COLO829 (cell line): ENCODE measurements at places on chromosomes 12 and 14.

GRCh38 chr12:124804011-124804621 lies 59.5 kb downstream of the SCARB1 start:
- DNase-seq: no peak

DNA sequence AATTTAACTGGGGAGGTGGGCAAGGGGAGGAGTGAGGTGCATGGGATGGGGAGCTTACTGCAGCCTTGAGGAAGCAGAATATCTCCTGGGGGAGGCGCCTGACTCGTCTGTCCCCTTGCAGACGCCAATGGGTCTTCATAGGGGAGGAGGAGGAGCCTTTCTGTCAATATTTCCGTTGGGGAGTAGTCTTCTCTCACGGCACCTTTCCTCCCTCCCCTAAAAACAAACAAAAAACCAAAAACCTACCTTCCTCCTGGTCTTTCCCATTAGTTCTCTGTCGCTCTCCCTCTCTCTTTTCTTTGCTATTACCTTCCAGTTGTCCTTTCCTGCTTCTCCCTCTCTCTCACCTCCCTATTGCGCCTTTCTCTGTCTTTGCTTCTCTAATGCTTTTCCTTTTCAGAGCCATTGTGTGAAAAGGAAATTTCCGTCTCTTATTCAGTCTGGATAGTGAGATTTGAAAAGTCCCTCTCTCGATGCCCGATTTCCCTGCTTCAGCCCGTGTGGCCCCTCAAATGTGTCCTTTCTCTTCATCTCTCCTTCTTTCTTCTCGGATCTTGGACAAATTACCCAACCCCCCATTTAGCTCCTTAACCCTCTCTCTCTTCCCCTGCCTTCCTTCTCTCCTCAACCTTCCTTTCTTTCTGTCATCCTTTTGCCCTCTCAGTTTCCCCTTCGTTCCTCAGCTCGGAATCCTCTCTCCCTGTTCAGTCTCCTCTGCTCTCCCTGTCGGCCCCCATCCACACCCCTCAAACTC lies 5.9 kb downstream of the GPR84 start:
- no peak for DNase-seq

GRCh38 chr12:32756476-32757066 lies 874 bp upstream of the YARS2 start:
- no peak for DNase-seq

GRCh38 chr12:116026346-116026745 lies 251.1 kb downstream of the MED13L start:
- DNase-seq: no peak

GRCh38 chr12:53939141-53940108 lies 794 bp downstream of the HOXC13 start:
- DNase-seq: no peak

DNA sequence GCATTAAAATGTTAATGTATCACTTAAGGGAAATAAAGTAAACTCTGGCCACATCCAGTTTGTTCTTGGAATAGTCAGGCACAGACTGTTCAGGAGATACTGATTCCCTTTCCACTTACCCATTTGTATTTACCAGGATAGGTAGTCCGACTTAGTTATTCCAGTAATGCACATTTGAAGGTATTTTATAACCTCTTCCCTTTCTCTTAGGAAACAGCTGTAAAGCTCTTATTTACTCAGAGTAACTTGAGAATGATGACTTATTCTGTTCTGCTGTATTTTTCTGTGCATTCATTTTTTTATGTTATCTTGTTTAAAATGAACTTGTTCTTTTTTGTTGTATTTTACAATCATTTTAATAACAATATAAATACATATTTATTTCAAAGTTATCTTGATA lies 78.0 kb downstream of the METTL25 start:
- no peak for DNase-seq
